ENCODE measurements at places on chromosomes 16 and 17. TPM values are rescaled to one million over a fixed set of nuclear protein-coding genes. Genes with fewer than 3 reads are reported as not detected.

DNA sequence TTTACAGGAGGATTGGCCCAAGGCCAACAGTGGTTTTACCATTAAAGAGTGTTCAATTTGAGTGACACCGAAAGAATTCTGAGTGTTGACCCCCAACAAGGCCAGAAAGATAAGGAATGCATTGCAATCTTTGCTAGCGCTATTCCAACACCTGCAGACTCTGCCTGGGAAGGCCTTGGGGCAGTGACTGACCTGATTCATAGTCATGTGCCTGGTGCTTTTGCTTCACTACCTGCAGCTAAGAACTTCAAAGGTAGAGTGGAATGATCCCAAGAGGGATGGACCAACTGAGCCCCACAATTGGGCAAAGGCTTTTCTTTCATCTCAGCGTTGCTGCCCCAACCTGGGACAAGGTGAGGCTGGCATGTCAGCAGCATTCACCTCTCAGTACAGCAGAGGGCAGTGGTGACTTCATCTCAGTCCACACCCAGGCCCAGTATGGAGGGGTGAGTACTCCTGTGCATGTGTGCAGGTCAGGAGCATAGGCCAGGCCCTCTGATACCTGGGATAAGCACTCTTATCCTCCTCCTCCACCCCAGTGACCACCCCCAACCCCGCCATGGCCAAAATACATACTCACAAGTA, 149.6 kb upstream of the GNAO1 start:
- DNase-seq, result peak; percentile 1

DNA sequence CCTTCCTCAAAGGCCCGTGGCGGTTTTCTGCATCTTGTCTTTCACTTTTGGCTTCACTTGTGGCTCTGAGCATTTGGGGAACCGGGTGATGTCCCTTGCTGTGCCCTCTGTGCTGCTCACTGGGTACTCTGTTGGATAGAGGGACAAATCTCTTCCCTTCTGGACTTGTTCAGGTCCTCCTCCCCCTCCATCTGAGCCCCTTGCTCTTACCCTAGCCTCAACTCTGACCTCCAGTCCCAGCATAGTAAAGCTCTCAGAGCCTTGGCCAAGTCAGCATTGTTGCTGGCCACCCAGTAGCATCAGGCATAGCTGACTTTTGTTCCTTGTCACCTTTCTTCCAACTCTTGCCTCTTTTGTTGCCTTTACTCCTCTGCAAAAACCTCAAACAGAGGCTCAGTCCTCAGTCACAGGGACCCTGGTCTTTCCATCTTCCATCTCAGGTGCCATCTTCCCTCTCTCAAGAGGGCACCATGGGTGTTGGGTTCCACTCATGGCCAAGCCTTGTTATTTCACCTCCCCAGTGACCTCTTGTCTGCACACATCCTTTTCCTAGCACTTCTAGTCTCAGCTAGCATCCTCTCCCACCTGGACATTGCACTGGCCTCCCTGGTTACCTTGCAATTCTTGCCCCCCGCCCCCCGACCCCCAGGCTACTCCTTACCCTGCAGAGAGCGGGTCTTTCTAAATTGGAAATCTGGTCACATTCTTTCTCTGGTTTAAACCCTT, 393 bp upstream of the PSMB10 start:
- peak; percentile 91 for DNase-seq

The TEKT1 gene
- not detected for total RNA-seq

DNA sequence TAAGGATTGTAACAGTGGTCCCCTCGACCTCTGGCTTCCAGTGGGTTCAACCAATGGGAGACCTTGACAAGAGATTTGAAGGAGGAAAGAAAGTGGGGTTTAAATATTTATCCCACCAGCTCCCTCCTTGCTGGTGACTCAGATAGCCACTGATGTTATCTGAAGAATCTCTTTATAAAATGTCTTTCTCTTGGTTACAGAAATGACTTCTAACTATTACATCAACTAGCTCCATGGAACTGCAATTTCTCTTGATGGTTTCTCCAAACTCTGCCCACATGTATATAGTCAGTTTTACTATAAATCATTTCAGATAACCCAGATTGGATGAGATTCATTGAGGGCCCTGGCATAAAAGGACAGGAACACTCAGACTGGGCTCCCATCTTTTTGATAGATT, 920.2 kb upstream of the SOX9 start:
- DNase-seq, result peak; percentile 10
